ENCODE measurements at places on chromosomes 5 and 9. TPM values are rescaled to one million over a fixed set of nuclear protein-coding genes. Genes with fewer than 3 reads are reported as not detected.

GRCh38 chr5:140868721-140869554, at the start of gene PCDHA11:
PCDHA11 (plus strand) TSS chr5:140868957; CDS start chr5:140869104, 147 bp downstream.
- DNase-seq: peak; percentile 19

- DNase-seq: peak; percentile 52
Observed at GRCh38 chr5:157870837-157871834, 12.2 kb upstream of the CLINT1 start.

DNA sequence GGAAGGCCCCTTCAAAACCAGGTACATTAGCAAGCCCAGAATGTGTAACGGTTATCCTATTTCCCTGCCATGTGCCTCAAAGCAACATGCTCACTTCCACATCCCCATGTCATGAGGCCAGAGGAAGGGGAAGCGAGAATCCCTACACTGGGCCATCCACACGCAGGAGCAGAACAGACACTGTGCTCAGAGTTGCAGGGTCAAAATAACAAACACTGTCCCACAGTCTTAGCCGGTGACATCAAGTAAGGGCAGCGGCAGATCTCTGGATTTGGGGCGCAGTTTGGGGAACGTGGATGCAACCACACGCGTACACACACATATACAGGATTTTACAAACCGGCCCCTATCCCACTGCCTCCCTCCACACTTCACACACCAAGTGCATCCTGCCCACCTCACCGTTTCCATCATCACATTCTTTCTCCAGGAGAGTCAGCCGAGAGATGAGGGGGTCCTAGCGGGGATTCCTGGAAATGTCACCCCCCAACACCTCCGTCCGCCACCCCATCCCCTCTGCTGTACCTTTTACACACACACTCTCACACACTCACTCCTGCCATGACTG, 776 bp downstream of the APBA1 start:
- no peak for DNase-seq

The CBY3 gene
- total RNA-seq: not detected
